Stimulated activated CD8-positive, alpha-beta memory T cell treated with anti-CD3 and anti-CD28 coated beads, Interleukin-4, amount 100 ng/mL, for 24 hours (primary cell): ENCODE measurements at places on chromosomes 4 and X.

DNA sequence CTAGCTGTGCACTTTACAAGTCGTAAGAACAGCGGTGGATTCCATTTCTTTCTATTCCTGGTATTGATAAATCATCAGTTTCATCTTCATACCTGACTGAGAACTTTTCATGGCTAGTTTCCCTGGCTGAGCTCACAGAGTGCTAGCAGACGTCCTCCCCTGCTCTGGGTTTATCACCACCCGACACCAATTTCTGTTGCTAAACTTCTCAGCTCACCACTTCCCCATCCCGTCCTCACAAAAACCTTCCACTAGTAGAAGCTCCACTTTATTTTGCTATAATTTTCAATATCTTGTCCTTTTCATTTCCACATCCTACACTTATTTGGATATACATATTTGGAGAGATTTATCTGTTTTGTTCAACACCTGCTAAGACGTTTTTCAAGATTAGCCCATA is 869.4 kb upstream of the FRG1 start:
- no peak for DNase-seq

DNA sequence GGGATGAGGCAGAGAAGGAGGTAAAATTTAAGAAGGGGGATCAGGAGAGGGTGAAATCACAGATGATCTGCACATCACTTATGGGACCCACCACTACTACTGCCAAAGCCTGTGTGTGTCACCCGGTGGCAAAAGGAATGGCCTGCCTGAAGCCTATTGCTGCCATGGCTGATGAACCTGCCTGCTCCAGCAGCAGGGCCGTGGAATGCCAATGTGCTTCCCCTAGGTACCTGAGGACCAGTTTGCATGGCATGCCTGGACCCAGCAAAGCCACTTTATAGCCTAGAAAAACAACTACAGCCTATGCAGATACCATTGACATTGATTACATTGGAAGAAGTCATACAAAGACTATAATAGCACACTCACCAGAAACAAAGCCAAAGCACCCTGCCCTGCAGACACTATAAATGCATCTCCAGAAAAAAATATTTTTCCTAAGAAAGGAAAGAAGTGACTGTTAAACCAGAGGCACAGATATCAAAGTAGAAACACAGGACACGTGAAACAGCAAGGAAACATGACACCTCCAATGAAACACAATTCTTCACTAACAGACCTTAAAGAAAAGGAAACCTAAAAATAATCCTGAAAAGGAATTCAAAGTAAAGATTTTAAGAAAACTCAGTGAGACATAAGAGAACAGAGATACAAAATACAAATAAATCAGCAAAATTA is 680.7 kb upstream of the GRID2 start:
- DNase-seq = no peak

DNA sequence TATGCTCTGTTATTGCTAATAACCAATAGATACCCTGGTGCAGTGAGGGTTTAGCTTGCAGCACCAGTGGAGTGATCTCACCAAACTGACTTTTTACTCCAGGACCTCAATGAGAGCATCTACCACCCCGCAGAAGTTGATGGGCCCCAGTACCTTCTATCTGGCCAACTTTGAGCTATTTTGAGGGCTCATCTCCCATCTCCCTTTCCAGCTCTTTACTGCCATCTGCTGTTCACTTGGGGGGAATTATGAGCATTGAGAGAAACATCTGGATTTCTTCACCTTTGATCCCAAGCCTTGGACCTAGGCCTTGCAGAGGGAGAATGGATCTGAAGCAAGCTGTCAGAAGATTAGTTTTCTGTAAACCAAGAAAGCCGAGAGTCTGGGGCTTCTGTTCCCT is 143.6 kb downstream of the TMEM164 start:
- no peak for DNase-seq

GRCh38 chr4:176308441-176308840 is 11.3 kb upstream of the SPCS3 start:
- no peak for DNase-seq

- DNase-seq = no peak
Measured at GRCh38 chr4:113835005-113835404, 73.5 kb upstream of the CAMK2D start.

- no peak for DNase-seq
Measured at GRCh38 chr4:115720611-115721010, 607.2 kb upstream of the NDST4 start.

DNA sequence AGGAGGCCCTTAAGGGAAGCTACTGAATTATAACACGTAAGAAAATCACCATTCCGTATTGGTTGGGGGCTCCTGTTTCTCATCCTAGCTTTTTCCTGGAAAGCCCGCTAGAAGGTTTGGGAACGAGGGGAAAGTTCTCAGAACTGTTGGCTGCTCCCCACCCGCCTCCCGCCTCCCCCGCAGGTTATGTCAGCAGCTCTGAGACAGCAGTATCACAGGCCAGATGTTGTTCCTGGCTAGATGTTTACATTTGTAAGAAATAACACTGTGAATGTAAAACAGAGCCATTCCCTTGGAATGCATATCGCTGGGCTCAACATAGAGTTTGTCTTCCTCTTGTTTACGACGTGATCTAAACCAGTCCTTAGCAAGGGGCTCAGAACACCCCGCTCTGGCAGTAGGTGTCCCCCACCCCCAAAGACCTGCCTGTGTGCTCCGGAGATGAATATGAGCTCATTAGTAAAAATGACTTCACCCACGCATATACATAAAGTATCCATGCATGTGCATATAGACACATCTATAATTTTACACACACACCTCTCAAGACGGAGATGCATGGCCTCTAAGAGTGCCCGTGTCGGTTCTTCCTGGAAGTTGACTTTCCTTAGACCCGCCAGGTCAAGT is 6.9 kb upstream of the MSANTD1 start:
- DNase-seq = no peak

DNA sequence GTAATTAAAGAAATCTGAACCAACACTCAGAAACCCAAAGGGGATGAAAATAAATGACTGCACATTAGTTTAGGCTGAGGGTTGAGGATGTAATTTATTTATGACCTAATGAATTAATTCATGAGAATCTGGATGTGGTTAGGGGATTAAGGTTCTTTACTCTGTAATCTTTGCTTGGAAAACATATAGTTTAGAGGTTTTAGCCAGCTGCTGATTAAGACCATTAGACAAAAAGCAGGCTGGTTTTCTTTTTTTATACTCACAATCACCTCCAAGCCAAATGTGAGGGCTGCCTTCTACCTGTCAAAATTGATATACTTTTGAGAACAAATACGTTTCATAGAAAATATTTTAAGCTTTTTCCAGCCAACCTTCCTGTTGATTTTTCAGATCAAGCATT is 2705.8 kb downstream of the PCDH7 start:
- no peak for DNase-seq

DNA sequence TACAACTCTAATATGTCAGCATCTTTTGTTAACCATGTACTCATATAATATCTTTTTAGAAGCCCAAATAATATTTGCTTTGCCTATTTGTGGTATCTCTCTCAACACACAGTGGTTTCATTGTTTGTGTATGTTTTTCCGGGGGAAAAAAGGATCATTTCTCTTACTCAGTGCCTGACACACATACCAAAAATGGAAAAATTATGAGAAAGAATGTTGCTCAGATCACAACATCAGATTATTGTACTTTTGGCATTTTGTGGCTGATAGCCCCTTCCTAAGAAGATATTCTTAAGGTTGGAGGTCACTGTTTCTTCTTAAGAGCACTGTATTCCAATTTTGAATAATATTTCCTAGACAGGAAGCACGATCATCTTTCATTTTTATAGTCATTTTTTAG is 93.6 kb downstream of the PDLIM5 start:
- DNase-seq = no peak

DNA sequence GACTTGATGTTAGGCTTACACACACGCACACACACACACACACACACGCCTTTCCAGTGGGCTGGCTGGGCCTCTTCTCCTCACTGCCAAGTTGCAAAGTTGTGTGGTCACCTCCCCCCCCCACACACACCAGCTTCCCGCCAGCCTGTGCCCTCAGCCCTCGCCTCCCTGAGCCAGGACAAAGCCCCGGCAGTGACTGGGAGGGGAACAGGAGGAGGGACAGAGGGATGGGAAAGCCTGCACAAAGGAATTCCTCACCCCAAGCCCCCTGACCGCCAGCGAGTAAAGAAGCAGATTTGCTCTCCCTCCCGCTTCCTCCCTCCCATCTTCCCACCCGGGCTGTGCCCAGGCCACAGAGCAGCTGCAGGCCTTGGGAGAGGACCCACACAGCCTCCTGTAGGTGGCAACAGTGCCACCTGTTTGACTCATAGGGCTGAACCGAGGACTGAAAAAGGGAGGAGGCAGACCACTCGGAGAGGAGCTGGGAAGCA is at the start of gene GDPD2:
Gene GDPD2 (plus strand): TSS at position 464 of the 491 bp plus-strand sequence. CDS start 1,671 bp downstream, outside the sequence.
- no peak for DNase-seq

GRCh38 chr4:174314770-174315169 is 31.1 kb downstream of the CEP44 start:
- no peak for DNase-seq

DNA sequence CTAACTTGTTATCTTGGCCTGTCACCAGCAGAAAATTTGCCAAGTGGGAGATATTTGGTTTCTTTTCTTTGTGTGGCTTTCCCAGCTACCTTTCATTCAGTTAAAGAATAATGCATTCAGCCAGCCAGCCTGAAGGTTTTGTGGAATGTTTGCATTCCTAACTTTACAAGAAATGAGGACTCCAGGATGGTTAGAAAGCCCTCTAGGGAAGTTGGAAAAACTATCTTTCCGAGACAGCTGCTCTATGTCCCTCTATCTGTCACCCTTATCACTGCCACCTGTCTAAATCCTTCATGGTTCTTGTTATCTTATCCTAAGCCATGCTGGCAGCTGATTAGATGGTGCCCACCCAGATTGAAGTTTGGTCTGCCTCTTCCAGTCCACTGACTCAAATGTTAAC is 384.2 kb downstream of the SH3BGRL start:
- no peak for DNase-seq

DNA sequence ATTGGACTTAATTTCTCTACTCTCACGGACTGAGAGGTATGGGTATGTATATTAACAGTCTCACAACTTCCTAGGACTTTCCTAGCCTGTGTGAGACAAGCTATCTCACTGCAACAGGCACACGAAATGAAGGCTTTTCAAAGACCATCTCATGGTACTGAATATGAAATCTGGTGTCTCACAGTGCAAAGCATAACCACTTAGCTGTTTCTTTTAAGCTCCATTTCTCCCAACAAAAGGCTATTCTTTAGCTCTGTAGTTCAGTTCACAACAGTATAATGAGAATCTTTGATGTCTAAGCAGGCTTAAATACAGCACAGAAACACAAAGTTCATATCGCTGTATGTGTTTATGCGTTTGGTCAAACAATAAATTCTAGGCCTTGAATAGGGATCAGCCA is 116.2 kb upstream of the PCDH18 start:
- no peak for DNase-seq

- no peak for DNase-seq
Measured at GRCh38 chr4:177448850-177449249, 6.6 kb upstream of the AGA start.

- DNase-seq = no peak
Measured at GRCh38 chr4:119304431-119304830, 17.5 kb downstream of the FABP2 start.

- no peak for DNase-seq
Measured at GRCh38 chr4:81038636-81039350, 8.3 kb downstream of the BMP3 start.

DNA sequence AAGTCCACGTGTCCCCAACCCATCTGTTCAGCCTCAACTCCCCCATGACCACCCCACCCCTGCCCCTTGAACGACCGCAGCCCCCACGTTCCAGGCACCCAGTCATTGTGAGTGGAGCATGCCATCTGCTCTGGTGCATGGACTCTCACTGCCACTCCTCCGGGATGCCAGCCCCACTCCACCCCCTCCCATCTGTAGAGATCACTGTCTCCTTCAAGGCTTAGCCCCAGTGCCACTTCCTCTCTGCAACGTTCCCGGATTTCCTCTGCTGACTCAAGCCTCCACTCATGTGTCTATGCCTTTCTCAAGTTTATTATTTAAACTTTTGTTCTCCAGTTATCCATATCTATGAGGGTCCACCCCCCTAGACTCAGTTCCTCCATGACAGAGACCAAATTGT is 54.0 kb downstream of the MAML3 start:
- DNase-seq = no peak

DNA sequence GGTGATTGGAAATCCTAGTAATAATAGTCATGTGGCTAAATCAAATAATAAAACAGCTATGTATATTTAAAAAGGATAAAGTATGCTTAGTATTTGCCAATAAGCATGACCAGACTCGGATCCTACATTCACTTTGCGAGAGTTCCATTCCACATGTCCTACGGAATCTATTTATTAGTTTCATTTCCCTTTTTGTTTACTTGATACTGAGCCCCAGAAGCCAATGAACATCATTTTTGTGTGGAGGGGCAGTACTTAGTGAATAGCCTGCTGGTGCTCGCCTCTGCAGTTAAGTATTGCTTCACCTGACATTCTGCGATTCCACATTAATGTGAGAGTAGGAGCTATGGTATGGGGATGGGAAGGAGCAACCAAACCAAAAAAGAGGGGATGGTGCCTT is 58.5 kb upstream of the NAP1L5 start:
- no peak for DNase-seq

GRCh38 chr4:80017125-80017854 is 55.7 kb downstream of the ANTXR2 start:
- DNase-seq = no peak

DNA sequence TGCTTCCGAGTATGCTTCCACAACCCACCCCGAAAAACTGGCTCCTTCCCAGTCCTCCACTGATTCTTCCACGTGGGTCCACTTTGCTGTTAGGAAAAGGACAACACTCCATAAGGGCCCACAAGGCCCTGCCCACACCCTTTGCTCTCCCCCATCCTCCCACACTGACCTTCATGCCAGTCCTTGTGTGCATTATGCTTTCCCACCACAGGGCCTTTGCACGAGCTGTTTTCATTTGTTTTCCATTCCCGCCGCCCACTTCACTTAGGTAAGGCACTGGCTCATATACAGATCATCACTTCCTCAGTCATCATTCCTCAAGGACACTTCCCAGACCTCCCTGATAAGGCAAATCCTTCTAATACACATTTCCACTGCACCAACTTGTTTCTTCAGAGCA is 16.8 kb upstream of the SEL1L3 start:
- no peak for DNase-seq

DNA sequence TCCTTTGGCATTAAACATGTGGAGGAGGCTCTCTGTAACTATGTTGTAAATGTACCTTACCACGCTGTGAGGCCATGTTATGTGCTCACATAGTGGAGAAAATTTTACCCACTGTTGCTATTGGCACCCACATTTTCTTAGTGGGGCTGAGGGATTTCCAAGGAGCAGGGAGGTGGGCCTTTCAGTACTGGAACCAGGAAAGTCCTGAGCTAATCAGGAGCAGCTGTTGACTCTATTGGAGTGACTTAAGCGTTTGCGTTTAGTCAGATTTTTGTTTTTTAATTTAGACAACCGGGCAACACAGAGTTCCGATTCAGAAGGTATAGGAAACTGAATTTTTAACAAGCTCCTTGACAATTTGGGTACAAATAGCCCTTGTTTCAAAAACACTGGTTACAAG is 30.7 kb upstream of the WDR17 start:
- DNase-seq = no peak
